ENCODE measurements at places on chromosomes 3 and 15.

DNA sequence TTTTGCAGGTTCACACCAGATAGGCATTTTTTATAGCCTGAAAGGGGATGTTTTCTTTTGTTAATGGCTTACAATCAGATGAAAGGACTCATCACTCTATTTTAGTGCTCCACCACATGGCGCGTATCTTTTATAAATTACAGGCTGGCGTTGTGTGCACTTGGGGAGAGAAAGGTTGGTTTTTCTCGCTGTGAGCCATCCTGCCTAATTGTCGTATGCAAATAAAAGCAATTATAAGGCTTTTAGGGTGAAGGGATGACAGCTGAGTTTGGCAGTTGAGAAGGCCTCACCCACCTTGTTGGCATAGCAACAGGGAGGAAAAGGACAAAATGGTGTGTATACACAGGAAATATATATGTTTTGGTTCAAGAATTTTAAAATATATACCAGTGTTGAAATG is 268.0 kb downstream of the NR2F2 start:
- no peak for DNase-seq

DNA sequence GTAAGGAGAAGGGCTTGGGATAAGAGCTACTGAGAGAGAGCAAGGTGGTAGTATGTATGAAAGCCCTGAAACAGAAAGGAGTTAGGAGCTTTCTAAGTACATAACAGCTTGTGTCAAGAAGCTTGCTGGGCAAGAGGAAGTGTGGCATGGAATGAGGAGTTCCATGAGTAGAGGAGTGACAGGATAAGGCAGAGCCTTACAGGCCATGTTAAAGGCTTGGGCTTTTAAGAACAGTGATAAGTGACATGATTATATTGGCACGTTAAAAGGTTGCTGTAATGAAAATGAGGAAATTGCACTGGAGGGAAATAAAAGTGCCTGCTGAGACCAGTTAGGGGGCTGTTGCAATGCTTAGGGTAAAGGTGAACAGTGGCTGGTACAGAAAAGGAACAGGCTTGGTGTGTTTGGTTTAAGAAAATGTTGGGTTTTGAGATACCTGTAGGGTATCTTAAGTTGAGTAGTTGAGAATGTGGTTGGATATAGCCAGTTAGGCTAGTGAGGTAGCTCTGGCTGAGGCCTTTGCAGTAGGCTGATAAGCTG is 49.0 kb downstream of the MEF2A start:
- DNase-seq: no peak

GRCh38 chr15:89131731-89132130 is 43.5 kb downstream of the ABHD2 start:
- DNase-seq: no peak

GRCh38 chr3:190224863-190225692 is 97.2 kb downstream of the CLDN1 start:
- DNase-seq: no peak

DNA sequence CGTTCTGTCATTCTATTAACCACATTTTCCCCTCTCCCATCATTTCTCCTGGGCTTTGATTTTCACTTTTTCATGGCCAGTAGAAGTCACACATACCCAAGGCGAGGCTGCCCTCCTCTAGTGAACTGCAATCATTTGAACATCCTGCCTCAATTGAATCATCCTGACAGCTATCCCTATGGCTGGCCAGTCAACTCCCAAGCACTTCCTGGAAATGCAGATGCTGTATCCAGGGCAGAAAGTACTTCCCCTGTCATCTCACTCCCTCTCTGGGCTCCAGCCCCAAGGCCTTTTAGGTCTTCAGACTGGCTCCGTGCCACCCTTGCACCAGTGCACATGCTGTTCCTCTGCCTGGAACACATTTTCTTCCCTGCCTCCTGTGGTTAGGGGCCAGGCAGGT is 738.3 kb upstream of the CFAP20DC start:
- DNase-seq: no peak

- DNase-seq: no peak
Observed at GRCh38 chr3:88003115-88003755, 55.6 kb downstream of the CGGBP1 start.

DNA sequence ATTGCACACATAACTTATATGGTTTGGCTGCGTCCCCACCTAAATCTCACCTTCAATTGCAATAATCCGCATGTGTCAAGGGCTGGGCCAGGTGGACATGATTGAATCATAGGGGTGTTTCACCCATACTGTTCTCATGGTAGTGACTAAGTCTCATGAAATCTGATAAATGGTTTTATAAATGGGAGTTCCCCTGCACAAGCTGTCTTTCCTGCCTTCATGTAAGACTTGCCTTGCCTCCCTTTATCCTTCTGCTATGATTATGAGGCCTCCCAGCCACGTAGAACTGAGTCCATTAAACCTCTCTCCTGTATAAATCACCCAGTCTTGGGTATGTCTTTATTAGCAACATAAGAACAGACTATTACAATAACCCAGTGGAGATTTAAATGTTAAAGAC is 653.9 kb downstream of the ROBO1 start:
- DNase-seq: no peak

DNA sequence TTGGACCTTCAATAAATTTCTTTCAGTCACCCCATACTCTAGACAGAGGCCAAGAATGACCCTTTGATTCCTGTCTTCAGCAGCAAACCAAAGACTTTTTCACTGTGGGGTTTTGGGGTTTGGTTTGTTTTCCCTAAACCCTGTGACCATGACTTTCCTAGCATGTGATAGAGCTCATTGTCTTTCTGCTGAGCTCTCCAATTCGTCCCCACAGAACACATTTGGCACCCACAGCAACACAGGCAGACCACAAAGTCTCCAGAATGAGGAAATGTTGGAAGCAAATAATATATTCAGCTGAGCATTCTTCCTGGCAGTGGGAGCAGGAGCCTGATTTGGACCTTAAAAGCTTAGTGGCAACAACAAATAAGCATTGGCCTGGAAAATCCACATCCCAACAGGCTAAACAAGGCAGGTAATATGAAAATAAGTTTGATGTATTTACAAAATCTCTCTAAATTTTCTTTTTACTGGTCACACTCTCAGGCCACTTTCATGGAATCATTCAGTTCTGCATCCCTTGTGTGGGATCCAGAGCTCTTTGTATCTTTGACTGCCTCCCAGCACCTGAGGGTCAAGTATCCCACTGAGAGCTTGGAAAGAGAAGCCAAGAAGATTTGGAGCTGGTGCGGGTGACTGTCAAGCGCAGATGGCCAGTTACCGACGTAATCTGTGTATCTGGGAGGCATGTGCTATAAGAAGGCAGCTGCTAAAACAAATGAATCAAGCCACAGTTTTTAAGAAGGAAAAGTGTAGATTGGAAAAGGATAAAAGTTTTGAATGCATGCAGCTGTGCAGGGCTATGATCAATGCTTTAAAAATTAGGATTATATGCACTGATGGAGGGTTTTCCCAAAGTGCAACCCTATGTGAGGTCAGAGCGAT is 36.5 kb upstream of the CPB1 start:
- DNase-seq: no peak

GRCh38 chr3:25214034-25214433 is 214.0 kb upstream of the RARB start:
- DNase-seq: no peak

DNA sequence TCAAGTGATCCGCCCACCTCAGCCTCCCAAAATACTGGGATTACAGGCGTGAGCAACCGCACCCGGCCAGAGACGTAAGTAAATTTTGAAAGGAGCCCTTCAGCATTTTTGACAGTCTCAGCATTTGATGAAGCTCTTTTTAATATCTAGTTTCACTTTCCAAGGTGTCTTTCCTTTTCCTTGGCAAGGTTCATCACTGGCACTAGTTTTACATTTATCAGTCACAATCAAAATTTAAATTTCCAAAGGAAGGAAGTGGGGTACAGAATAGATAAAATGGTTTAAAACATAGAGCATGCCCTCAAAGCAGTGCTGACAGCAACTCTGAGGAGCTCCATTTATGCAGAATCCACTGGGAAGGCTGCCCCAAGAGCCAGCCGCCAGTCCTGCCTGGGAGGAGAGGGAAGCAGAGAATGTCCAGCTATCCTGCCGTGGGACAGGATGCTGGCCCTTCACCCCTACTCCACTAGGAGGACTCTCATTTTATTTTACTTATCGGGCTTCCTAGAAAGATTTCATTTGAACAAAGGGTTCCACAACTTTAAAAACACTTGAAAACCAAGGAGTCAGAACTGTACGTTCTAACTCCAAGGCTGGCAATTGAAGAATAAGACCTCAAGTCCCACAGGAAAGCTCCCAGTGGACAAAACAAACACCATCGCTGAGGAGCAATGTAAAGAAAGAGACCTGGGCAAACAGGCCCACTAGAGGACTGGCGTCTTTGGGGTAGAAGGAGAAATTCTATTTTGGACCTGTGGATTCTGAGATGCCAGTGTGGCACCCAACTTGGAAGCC is 9.9 kb downstream of the SFMBT1 start:
- DNase-seq: no peak

DNA sequence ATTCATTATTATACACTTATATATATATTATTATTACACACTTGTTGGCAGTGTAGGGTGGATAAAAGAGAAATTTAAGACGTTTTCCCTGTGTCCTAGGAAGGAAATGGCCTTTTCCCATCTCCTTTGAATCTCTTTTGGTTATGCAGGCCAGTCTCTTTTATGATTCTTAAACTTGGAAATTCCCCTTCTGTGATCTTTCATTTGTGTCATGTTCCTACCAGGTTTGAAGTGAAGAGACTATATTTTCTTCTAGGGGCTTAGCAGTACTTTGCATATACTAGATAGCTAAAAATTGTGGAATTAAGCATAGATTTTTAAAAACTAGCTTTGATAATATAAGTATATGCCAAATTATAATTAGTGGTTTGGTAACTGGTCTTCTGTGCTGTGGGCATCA is 58.5 kb downstream of the BBX start:
- DNase-seq: no peak

DNA sequence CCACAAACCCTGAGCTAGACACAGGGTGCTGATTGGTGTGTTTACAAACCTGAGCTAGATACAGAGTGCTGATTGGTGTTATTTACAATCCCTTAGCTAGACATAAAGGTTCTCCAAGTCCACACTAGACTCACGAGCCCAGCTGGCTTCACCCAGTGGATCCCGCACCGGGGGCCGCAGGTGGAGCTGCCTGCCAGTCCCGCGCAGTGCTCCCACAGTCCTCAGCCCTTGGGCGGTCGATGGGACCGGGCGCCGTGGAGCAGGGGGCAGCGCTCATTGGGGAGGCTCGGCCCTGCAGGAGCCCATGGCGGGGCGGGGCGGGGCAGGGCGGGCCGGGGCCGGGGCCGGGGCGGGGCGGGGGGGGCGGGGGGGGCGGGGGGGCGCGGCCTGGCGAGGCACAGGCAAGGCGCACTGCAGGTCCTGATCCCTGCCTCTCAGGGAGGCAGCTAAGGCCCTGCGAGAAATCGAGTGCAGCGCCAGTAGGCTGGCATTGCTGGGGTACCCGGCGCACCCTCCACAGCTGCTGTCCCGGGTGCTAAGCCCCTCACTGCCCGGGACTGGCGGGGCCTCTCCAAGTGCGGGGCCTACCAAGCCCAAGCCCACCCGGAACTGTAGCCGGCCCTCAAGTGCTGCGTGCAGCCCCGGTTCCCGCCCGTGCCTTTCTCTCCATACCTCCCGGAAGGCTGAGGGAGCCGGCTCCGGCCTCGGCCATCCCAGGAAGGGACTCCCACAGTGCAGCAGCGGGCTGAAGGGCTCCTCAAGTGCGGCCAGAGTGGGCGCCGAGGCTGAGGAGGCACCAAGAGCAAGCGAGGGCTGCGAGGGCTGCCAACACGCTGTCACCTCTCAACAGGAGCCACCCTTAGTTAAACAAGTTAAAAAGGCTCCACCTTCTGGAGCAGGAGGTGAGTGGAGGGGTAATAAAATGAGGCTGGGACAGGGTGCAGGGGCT is 9.8 kb upstream of the TMEM40 start:
- DNase-seq: no peak

GRCh38 chr3:19264424-19264823 is 116.1 kb downstream of the KCNH8 start:
- no peak for DNase-seq

DNA sequence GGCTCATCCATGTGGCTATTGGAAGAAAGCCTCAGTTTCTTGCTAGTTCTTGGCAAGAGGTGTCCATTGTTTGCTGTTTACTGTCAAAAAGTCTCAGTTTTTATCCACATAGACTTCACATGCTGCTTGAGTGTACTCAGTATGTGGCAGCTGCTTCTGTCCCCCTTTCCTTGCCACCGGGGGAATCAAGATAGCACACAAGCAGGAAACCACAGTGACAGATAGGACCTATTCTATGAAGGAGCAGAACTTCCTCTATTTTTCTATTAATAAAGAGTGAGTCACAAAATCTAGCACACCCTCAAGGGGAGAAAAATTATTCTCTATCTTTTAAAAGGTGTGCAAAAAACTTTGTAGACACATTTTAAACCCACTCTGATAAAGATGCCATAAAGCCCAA is 121.4 kb upstream of the GMNC start:
- DNase-seq: no peak

DNA sequence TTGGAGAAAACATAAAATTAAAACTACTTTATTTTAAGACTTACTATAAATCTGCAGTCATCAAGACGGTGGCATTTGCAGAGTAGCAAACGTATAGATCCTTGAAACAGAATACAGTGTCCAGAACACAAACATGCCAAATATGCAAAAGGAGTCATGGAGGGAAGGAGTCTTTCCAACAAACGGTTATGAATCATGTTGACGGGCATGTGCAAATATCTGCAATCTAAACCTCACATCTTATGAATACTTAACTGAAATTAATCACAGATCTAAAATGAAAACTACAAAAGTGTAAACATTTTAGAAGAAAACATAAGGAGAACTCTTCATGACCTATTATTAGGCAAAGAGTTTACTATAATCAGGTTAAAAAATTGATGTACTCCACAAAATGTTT is 69.4 kb downstream of the TFRC start:
- no peak for DNase-seq

DNA sequence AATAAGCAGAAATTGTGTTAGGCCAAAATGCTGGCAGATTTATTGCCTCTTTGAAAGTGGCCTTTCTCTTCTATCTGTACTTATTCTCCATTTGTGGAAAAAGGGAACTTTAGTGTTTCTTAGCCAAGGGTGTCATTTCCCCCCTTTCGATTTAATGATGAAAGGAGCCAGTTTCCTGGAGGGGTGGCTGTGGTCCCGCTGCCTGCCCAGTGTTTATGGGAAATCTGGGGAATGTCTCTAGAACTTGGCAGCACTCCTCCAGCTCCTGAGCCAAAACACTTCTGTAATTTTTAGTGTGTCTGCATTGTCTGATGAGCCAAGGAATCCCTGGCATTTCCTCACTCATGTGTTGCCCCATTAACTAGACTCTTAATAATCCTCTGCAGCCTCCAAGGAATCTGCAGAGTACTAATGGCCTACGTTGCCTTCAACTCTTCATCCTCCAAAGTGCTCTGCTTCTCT is 448.8 kb downstream of the GRM7 start:
- DNase-seq: no peak
